ENCODE measurements at places on chromosomes 13 and 19.

- no peak for DNase-seq
Observed at GRCh38 chr19:16367261-16367683, 42.6 kb downstream of the KLF2 start.

DNA sequence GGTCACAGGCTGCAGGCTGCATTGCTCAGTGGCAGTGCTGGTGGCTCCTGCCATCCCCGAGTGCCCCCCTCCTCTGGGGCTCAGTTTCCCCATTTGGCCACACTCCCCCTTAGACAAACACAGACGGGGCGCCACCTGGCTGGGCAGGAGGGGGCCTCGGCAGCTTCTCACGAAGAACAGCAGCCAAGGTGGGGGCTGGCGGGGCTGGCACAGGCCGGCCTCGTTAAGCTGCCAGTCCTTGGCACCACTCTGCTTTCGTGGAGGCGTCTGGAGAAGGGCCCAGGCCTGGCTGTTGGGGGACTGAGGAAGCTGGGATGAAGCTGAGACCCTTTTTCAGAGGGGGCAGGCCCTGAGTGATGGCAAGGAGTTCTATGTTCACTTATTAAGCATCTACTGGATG is 3.7 kb upstream of the ZNRF4 start:
- DNase-seq = no peak

DNA sequence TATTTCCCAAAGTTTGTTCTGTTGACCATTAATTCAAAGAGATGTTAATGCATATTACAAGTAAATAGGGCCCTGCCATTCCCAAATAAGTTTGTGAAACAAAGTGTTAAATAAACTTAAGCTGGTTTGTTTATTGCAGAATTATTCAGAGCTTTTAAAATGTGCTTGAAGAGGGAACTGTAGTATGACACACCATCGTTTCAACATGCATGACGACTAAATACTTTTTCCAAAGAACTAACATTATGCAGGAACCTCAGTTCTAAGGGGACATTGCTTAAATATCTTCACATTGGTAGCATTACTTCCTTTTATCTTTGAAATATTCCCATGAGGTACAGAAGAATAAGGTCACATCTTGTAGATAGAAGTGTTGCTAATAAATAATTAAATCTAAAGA is 14.6 kb downstream of the LHFPL6 start:
- DNase-seq = peak; percentile 37

- DNase-seq = peak; percentile 73
Observed at GRCh38 chr19:51660975-51661600, 14.5 kb upstream of the SIGLEC14 start.

DNA sequence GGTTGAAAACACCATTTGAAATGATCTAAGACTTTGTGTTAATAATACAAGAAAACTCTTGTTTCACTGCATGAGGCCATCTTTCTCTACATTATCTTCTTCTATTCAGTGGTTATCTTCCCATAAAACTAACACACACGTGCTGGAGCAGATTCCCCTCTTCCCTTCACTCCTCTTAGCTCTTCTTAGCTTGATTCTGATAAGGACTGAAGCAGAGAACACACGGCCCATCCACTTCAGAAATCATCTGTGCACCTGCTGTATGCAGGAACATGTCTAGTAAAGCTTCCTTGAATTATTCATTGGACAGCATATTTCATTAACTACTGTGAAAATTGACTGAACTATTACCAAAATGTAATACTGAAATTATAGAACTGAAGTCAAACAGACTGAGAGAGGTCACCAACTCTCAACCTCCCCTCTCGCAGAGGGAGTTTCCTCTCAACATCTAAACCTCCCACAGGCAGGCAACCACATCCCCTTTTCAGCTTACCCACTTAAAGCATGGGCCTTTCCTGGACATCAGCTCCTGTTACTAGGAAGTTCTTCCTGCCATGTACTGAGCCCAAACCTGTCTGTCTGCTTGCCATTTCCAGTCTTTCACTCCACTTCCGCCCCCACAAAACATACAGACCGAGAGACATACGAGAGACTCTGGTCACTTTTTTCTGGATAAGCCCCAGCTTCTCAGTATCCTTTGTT is 113.9 kb downstream of the CRYL1 start:
- no peak for DNase-seq

- no peak for DNase-seq
Observed at GRCh38 chr19:45815481-45816216, 541 bp upstream of the RSPH6A start.

DNA sequence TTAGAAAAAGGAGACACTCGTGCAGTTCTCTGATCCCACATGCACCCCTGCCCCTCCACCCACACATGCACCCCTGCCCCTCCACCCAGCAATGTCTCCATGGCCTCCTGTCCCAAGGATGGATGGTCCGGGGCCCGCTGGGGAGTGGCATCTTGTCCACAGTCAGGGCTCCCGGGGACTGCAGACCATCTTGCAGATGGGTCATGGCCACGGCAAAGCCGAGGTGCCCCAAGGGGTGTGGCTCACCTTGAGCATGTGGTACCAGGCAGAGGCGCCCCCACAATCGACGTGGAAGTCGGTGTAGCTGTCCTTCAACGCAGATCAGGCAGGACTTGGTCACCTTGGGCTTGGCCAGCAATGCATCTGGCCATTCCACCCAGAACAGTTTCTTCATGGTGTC is 216.7 kb downstream of the TUBA3C start:
- DNase-seq = no peak

GRCh38 chr13:24232474-24232873 is 72.0 kb downstream of the SPATA13 start:
- DNase-seq = no peak

DNA sequence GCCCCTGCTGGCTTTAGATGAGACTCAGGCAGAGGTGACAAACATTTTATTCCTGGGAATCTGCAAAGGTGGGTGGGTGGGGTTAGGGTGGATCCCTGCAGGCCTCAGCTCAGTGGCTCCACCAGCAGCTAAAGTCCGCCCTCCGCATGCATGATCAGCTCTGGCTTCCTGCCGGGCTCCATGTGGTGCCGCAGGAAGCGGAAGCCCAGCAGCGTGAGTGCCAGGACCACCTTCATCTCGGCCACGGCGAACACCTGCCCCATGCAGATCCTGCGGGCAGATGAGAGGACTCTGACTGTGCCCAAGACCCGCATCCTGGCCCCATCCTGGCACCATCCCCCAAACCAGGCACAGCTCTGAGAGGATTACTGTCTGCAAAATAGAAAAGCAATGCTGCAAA is 26.3 kb downstream of the CYP4F2 start:
- no peak for DNase-seq

- DNase-seq = peak; percentile 71
Observed at GRCh38 chr19:11673608-11674041, 65.1 kb downstream of the ZNF823 start.

GRCh38 chr19:33805313-33805712 is 8.6 kb downstream of the KCTD15 start:
- DNase-seq = no peak

- DNase-seq = no peak
Observed at GRCh38 chr19:3966051-3967017, 4.6 kb downstream of the DAPK3 start.

DNA sequence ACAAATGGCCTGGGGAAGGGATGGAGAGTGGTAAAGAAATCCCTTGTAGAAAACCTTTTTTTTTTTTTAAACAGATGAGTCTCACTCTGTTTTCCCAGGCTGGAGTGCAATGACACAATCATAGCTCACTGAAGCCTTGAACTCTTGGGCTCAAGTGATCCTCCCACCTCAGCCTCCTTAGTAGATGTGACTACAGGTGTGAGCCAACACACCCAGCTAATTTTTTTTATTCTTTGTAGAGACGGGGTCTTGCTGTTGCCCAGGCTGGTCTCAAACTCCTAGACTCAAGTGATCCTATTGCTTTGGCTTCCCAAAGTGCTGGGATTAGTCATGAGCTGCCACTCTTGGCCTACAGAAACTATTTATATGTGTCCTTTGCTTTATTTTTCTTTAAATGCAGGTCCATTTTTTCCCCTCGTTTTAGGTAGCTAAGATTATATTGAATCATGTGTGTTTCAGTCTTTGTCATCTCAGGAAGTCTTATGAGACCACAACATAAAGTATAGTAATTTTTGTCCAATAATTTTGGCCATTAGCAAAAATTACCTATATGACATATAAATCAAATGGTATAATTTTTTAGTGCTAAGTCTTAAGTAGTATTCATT is 10.5 kb downstream of the LPAR6 start:
- no peak for DNase-seq

DNA sequence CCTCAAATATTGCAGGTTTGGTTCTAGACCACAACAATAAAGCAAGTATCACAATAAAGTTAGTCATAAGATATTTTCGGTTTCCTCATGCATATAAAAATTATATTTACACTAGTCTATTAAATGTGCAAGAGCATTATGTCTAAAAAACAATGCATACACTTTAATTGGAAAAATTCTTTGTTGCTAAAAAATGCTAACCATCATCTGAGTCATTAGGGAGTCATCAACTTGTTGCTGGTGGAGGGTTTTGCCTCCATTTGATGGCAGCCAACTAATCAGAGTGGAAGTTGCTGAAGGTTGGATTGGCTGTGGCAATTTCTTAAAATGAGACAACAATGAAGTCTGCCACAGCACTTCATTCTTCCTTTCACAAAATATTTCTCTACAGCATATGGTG is 422.3 kb upstream of the GPC6 start:
- DNase-seq = peak; percentile 76

DNA sequence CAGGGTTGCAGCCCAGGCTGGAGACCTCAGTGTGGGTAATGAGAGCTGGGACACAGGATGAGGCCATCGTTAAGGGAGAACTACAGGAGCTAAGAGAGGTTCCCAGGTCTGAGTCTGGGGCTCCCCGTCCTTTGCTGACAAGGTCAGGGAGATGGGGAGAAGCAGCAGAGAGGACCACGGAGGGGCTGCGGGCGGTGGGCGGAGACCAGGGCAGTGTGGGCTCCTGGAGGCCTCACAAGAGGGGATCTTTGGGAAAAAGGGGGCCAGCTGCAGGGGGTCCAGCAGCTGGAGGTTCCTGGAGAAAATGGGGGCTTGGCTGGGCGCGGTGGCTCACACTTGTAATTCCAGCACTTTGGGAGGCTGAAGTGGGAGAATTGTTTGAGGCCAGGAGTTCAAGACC is 16.0 kb downstream of the RFX1 start:
- DNase-seq = no peak

DNA sequence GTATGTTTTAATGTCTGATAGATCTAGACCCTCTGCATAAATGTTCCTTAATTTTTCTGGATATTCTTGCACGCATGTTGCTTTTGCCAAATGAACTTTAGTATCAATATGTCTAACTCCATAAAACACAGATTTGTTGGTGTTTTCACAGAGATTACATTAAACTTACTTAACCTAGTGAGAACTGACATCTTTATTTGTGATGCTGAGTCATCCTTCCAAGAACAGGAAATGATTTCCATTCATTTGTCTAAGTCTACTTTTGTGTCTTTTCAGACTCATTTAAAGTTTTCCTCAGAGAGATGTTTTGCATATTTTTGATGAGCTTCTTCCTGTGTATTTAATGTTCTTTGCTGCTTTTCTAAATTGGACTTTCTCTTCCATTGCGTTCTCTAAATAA is 184.0 kb downstream of the SLC7A1 start:
- peak; percentile 26 for DNase-seq

DNA sequence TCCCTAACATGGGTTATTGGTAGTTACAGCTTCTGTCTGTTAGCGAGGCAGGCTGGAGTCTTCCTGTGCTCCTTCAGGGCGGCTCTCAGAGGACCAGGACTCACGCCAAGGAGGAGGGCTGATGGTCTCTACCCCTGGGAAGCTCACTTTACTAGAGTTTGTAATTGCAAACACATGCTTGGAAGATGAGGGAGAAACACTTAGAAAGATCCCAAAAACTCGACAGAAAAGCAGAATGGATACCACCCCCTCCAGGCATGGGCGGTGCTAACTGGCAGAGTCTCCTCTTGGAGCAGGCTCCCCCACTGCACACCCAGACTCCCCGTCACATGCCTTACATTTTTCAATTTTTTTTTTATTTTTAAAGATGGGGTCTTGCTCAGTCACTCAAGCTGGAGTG is 62.0 kb downstream of the PARP4 start:
- peak; percentile 72 for DNase-seq

DNA sequence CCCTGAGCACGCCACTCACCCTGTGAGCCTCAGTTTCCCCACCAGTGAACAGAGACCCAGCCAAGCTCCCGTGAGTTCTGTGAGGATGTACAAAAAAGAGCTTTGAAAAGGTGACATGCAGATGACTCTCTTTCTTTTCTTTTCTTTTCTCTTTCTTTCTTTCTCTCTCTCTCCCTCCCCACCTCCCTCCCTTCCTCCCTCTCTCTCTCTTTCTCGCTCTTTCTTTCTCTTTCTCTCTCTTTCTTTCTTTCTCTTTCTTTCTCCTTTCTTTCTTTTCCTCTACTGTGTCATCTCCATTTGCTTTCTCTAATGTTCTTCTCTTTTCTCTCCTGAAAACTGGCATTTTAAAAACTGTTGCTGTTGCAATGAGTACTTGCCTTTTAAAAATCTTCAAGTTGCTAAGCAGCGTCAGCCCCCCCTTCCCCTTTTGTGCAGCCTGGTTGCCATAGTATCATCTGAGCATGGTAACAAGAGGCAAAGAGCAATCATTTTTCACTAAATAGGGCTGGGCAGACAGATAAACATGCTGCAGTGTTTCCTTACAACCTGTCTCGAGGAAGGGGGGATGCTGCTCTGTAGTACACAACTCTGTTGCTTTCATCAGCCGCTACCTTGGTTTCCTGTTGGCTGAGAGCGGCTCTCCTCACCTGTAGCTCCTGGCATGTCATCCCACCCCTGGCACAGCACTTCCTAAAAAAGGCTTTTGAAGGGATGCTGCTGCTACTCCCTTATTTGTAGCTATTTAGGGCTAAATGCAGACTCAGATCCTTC is 108.7 kb upstream of the MBNL2 start:
- DNase-seq = peak; percentile 15

- DNase-seq = no peak
Observed at GRCh38 chr19:11323601-11324078, 15.8 kb downstream of the RAB3D start.

DNA sequence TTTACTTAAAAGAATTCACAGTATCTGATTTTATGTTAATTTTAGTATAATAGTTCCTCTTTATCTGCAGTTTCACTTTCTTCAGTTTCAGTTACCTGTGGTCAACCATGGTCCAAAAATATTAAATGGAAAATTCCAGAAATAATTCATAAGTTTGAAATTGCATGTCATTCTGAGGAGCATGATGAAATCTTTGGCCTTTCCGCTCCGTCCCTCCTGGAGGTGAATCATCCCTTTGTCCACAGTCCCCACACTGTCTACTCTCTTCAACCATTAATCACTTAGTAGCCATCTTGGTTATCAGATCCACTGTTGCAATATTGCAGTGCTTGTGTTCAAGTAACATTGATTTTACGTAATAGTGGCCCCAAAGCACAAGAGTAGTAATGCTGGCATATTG is 26.9 kb downstream of the SLITRK6 start:
- DNase-seq = no peak

DNA sequence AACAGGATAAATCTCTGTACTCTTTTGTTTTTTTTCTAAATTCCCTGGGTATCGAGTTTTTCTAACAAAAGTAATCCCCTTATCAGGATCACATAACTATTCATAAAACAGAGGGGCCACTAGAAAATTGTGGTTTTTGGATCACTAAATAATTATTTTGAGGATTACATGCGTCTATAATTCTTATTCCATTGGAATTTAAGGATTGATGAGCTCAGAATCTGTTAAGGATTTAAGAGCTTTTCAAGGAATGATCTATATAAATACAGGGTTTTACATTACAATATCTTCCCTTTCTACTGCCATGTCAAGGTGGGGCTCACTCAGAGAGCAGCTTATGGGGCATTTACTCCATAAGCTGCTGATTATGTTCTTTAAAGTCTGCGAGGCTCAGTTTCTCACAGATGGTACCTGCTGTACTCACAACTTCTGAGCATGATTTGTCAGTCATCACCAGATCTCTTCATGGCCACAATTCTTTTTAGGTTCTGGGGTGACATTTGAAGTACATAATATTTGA is 449.8 kb downstream of the PCDH17 start:
- DNase-seq = no peak

GRCh38 chr19:49847731-49848696 is 2.9 kb upstream of the PTOV1 start:
- DNase-seq = peak; percentile 82

Data from AG10803 (cell line).